ENCODE measurements at places on chromosomes 12 and 14. TPM values are rescaled to one million over a fixed set of nuclear protein-coding genes. Genes with fewer than 3 reads are reported as not detected.
A peak's percentile ranks its signal among the peaks of the same experiment; 100 is the strongest.

DNA sequence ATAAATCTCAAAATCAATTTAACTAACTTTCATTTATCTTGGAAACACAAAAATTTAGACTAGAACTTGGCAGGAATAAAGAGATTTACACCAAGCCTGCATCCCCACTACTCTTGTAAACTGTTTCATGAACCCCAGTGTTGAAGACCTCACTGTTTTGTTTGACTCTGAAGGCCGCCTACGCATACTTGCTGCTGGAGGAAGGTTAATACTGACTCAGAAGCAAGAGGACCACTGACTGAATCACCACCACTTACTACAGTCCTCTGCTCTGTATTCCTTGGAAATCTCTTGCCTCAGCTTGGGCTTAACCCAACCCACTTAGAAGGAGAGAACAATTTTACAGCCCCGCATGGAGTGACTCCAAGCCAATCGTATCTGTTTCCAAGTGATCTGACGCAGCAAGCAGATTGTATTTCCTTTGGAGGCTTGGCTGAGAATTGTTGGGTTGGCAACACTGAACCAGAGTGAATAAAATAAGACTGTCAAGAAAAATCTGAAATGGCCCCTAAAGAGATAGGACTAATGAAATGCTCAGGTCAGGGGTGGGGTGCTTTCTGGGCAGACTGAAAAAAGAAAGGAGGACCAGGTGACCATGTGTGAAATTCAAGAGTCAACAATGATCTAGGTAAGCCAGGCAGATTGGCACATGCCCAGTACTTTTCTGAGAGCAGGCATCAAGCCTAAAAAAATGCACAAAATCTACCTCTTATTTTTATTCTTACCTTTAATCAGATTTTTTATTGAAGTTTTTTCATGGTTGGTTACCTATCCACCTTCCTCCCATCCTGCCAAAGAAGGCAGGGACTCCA lies 248.6 kb downstream of the ZFP36L1 start:
- DNase-seq = no peak

AICDA gene
- not detected for total RNA-seq

GRCh38 chr12:9762369-9762768 lies 1.7 kb upstream of the CD69 start:
- DNase-seq = no peak

NPFF gene
- 0.43 TPM for total RNA-seq

GRCh38 chr14:105891221-105891602 lies 364.8 kb downstream of the TMEM121 start:
- no peak for DNase-seq

DNA sequence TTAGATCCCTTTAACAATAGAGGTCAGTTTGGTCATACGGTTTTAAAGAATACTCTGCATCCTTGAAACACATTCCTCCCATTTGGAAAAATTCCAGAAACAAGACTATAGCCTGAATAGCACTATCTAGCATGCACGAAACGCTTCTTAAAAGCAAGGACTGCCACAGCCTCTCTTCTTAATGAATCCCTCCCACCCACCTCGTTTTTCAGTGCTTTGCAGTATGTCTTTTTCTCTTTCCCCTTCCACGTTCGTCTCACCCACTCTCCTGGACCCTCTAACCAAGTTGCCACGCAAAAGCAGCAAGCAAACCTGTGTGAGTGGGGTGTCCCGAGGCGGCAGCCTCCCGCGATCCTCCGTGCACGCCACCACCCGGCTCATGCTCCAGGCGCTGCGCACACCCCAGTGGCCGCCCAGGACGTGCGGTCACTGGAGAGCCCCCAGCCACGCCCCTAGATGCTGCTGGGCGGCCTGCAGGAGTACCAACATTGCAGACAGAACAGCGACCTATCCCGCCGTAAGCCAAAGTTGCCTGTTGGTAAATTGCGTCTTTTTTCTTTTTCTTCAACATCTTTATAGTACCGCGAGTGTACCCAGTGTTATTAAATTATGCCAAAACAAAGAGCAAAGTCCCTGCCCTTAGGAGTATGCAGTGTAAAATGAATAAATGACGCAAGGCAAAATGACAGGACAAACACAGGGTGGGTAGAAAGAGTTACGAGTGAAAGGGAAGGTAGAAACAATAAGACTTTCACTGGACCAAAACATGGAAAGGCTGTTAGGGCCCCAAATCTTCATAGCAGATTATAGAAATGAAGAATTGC lies at the start of gene SLC38A4:
Gene SLC38A4, minus strand, starts transcription at position 407 of the 824 bp plus-strand sequence. CDS start 32,926 bp downstream, outside the sequence.
- peak; percentile 67 for DNase-seq

Measured in SJCRH30 (cell line).